ENCODE measurements at places on chromosomes 16 and 17.

DNA sequence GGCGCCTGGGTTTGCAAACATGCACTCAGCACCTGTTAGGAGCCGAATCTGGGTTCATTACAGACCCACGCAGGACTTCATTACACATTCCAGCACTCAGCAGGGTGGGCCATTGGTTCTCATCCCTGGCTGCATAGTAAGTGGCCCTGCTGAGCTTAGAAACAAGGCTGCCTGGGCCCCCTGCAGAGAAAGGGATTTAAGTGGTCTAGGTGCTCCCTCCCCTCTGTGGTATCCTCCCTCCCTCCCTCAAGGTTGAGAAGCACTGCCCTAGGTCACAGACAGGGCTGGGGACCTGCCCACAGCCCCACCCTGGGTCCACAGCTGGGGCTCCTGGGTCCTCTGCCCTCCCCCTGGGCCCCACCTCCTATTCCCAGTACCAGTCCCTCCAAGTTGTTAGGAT is 28.3 kb downstream of the WNT3 start:
- no peak for DNase-seq

DNA sequence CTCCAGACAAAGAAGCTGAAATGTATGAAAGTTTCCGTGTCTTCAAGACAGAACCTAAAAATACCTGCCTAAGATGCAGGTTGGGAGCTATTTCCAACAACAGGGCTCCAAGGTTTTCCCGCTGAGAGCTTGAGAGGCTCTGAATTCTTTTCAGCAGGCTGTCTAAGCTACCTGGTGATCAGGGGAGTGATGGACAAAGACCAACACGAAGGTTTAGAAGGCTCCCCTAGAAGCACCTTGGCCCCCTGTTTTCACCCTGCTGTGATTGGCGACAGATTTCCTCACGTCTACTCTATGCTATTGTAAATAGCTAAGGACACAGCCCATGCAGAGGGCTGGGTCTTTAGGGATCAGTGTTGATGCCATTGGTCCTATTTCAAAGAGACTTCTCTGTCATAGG is 275.2 kb upstream of the SALL1 start:
- no peak for DNase-seq

- DNase-seq: peak; percentile 82
Measured at GRCh38 chr16:58499615-58500351, at the start of gene NDRG4. NDRG4 (plus strand) TSS chr16:58500143; CDS start chr16:58500249, 106 bp downstream.

DNA sequence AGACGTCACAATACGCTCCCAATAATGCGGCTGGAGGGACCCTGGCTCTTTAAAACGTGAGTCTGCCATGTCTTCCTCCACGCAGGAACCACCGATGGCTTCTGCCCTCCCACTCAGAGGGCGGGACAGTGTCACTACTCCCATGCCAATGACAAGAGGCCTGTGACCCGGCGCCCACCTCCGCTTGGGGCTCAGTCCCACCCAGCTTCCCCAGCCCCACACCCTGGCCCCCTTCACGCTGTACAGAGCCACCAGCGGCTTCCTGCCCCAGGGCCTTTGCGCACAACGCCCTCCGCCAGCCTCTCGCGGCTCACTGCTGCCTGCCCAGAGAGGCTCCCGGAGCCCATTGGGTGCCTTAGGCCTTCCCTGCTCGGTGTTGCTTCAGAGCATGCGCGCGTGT is 29.5 kb upstream of the ZNF469 start:
- no peak for DNase-seq

GRCh38 chr17:72946696-72947095 is 145.8 kb downstream of the SLC39A11 start:
- no peak for DNase-seq

DNA sequence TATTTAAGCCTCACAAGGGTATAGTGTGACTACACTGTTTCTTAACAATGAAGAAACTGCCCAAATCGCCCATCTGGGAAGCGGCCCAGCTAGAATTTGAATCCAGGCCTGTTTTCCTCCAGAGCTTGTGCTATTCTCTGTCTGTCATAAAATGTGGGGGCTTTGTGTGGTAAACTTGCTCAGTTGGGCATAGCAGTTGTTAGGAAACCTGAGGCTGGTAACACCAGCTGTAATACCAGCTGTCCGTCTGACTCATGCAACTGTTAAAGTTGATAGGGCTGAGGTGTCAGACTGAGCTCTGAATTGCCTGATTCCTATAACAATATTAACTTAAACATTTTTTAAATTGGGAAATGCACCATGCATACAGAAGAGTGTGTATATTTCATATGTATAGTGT is 9.3 kb downstream of the NOD2 start:
- no peak for DNase-seq

GRCh38 chr17:40307740-40308239 is 1.2 kb upstream of the RARA start:
- no peak for DNase-seq
